Activated CD4-positive, CD25-positive, alpha-beta regulatory T cell treated with anti-CD3 and anti-CD28 coated beads, Interleukin-2, amount 50 U/mL, for 16 hours (primary cell): ENCODE measurements at places on chromosomes 1 and 21.

- no peak for DNase-seq
Measured at GRCh38 chr1:176193663-176194062, 13.4 kb downstream of the COP1 start.

DNA sequence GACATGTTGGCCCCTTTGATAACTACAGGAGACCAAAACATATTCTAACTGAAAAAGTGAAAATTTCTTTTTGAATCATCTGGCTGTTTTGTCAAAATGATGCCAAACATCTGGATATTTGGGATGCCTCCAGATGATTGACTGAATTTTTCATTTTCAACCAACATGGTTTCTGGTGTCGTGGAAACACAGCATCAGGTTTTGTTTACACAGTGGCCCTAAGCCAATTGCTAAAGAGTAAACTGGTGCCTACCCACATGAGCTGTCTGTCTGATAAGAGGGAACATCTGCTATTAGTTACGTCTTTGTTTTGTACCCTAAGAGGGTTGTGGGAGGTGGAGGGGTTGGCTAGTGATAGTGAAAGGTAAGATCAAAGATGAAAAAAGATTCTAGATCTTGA is 204.8 kb downstream of the KCNK2 start:
- DNase-seq = no peak

DNA sequence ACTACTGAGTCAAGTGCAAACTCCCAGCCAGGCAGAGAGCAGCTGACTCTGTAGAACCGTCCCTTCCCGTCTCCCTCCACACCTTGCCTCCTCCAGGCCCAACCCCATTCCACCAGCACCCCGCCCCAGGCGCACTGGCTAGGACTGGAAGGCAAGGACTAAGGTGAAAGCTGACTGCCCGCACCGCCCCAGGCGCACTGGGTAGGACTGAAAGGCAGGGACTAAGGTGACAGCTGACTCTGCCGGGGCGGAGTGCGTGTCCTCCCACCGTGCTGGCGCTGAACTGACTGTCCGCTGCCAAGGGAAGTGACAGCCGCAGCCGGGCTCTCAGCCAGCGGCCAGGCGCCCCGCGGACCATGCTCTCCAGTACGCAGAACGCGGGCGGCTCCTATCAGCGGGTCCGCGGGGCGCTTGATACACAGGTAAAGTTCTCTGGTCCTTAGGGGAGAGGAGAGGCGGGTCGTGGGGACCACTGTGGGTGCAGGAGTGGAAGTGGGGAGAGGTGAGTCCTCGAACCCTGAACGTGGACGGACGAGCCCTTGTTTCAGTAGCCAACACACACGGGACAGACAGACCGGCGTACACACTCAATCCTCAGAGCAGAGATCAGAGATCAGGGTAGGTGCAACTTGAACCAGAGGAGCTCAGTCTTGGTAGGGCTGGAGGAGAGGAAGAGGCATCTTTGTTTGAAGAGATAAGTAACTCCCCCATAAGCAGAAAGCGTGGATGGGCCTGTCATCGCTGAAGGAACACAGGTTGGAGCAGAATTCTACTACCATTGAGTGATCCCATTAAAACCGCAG is 58.0 kb downstream of the RBM11 start:
- DNase-seq = no peak

DNA sequence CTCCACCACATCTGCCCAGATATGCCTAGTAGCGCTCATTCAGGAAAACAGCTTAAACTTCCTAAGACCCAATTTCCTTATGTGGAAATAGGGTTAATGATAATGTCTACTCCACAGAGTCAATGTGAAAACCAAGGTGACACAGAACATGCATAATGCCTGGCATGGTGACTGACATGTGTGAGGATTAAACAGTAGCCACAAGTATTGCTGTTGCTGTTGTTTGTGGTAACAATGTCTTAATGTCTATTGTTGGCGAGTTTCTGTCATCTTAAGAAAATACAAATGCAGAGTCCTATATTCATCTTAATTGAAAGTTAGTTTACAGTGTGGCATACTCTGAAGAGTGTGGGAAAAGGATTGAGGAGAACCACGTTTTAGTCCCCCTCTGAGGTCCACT is 75.6 kb upstream of the NGF start:
- no peak for DNase-seq

DNA sequence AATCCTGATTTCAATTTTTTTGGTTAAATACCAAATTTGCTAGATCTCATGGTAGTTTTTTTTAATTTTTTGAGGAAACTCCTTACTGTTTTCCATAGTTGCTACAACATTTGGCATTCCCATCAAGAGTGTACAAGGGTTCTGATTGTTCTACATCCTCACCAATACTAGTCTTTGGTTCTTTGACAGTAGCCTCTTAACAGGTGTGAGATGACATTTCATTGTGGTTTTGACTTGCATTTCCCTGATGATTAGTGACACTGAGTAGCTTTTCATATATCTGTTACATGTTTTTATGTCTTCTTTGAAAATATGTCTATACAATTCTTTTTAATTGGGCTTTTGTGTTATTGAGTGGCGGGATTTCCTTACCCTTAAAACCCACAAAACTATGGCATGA is 20.9 kb upstream of the RGS13 start:
- DNase-seq = no peak

DNA sequence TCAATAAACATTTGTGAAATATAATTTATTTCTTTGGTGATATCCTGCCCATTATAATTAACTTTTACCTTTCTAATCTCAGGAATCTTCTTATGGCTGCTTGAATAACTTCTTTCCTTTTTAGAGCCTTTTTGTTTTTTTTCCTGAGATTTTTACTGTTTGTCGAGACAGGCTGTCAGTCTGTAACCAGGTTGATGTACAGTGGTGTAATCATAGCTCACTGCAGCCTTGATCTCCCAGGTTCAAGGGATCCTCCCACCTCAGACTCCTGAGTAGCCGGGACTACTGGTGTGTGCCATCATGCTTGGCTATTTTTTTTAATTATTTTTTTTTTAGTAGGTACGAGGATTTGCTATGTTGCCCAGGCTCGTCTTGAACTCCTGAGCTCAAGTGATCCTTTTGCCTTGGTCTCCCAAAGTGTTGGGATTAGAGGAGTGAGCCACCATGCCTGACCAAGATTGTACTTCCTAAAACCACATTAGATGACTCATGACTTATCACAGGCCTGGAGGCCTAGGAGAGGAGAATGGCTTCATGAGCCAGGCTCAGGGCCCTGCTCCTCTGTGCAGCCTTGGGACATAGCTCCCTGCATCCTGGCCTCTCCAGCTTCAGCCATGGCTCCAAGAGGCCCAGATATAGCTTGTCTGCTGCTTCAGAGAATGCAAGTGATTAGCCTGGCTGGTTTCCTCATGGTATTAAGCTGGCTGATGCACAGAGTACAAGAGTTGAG is 48.6 kb downstream of the CTH start:
- DNase-seq = no peak

GRCh38 chr21:36207577-36208320 is 51.1 kb downstream of the DOP1B start:
- DNase-seq = no peak

- DNase-seq = no peak
Measured at GRCh38 chr1:206814716-206815341, 42.5 kb upstream of the IL10 start.
